D341Med (cell line): ENCODE measurements at places on chromosomes 1 and 21.

GRCh38 chr1:158675563-158676323 is 10.8 kb downstream of the SPTA1 start:
- DNase-seq, result no peak

DNA sequence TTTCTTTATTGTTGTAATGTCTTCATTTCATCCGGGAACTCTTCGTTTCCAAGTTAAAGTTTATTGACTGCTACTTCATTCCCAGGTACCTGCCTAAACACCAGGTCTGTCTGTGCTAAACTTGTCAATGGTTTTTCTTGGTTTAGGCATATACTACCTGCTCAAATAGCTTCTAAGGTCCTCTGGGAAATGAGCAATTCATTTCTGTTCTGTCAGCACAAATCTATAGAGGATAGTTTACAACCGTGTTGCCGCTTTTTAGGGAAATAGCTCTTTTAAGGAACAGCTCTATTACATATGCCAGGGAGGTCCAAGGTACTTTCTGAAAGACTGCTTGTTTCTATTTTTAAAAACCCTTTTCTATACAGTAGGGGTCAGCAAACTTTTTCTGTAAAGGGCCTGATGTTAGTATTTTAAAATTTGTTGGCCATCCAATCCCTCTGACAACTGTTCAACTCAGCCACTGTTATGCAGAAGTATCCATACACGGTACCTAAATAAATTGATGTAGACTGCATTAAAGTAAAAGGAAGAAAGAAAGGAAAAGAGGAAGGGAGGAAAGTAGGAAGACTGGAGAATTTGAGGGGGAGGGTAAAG is 222.7 kb upstream of the PTBP2 start:
- no peak for DNase-seq

GRCh38 chr21:15437883-15438282 is 291.9 kb upstream of the USP25 start:
- no peak for DNase-seq

- no peak for DNase-seq
Observed at GRCh38 chr1:112188611-112189010, 199.1 kb upstream of the KCND3 start.

DNA sequence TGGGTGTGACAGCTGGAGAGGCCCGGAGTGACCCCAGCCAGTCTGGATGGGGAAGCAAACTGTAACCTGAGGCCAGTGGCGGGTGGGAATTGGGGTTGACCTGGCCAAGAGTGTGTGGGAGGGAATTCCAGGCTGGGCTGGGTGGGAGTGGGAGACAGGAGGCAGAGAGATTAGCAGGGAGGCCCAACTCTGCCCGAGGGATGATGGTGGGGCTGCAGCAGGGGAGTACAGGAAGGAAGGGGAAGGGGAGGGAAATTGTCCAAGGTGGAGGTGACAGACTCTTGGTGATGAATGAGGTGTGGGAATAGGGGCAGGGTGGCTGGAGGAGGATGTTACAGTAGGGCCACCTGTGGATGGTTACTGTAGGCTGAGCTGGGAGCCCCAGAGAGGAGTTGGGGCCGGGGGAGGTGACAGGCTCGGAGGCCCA is 40.4 kb downstream of the HUNK start:
- DNase-seq, result no peak

- no peak for DNase-seq
Observed at GRCh38 chr1:15257309-15257708, 10.3 kb downstream of the FHAD1 start.

DNA sequence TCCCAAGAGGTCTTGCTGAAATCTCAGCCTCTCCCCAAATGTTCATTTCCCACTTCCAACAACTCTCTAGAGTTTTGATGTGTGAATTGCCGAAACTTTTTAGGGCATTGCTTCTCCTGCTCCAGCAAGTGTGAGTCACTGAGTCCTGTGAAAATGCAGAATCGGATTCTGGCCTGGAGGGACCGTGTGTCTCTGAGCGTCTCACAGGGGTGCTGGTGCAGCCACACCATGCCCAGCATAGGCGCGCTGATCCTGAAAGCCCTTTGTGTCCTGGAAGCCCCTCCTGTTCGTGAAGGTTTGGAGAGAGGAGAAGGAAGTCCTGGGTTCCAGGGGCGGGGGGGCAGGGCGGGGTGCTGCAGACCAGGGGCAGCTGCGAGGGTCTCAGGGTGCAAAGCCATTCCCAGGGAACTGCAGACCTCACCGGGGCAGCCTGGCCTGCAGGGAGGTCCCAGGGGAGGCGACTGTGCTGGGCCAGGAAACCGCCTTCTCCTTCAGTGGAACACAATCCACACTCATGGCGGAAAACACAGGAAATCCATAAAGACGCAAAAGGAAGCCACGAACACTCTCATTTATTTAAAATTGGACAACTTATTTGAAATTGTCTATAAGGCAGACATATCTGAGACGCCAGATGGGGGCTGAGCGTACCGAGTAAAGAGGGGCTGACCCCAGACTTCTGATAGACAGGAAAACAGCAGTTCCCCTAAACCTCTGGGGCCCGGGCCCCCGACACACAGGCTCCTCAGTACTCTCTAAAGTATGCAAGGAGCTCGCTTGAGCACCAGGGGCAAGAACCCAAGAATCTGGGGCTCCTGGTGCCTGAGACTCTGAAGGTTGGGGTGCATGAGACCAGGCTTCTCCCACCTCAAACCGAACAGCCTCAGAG is 43.5 kb upstream of the ADARB1 start:
- DNase-seq, result no peak

- no peak for DNase-seq
Observed at GRCh38 chr21:25425156-25425555, 182.1 kb downstream of the MRPL39 start.

GRCh38 chr1:162541619-162542141 is 19.8 kb upstream of the UAP1 start:
- DNase-seq, result no peak

DNA sequence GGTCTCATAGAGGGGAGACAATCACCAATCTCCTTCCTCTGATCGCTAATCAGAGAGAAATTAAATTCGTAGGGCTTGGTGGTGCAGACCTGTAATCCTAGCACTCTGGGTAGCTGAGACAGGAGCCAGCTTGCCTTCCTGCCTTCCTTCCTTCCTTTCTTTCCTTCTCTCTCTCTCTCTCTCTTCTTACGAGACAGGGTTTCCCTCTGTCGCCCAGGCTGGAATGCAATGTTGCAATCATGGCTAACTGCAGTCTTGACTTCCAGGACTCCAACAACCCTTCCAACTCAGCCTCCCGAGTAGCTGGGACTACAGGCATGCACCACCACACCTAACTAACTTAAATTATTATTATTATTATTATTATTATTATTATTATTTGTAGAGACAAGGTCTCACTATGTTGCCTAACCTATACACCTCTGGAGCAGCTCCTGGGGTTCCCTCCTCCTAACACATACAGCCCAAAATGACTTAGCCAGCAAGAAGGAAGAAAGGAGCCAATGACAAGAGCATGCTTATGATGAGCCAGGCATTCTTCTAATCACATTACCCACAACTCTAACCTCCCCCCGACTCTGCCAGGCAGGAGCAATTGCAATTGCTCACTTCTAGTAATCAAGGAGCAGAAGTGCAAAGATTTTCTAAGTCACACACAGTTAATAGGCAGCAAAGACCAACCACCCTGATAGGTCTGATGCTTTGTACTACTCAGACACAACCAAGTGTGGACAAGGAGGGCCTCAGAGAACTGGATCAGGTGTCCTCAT is 105.4 kb upstream of the F3 start:
- DNase-seq, result no peak

DNA sequence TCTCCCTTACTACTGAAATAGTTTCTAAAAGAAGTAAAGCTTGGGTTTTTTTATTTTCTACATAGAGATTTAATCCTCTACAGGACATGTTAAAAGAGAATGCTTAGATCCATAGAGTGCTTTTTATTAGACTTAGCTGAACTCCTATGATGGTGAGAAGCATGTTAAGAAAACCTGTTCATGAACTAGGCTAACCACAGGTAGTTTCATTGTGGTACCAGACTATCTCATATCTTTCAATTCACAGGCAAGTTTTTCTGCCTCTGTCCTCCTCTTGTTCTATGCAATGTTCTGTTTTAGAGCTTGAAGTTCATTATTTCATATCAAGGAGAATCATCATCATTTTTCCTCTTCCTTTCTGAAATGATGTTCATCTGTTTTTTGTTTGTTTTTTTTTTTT is 65.4 kb downstream of the ELAVL4 start:
- no peak for DNase-seq

DNA sequence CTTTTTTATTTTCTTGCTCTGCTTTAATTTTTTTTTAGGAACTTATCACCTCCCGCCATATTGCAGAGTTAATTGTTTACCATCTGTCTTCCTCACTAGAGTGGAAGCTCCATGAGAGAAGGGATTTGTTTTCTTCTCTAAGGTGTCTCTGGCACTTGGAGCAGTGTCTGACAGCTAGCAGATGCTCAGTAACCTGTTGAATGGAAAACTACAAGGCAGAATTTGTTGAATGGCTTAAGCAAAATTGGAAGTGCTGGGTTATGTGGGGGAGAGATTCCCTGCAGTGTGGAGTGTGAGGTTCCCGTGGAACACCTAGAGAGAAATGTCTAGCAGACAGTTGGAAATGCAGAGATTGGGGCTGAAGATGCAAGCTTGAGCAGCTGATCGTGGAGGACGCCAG is 59.5 kb upstream of the PARP1 start:
- no peak for DNase-seq

DNA sequence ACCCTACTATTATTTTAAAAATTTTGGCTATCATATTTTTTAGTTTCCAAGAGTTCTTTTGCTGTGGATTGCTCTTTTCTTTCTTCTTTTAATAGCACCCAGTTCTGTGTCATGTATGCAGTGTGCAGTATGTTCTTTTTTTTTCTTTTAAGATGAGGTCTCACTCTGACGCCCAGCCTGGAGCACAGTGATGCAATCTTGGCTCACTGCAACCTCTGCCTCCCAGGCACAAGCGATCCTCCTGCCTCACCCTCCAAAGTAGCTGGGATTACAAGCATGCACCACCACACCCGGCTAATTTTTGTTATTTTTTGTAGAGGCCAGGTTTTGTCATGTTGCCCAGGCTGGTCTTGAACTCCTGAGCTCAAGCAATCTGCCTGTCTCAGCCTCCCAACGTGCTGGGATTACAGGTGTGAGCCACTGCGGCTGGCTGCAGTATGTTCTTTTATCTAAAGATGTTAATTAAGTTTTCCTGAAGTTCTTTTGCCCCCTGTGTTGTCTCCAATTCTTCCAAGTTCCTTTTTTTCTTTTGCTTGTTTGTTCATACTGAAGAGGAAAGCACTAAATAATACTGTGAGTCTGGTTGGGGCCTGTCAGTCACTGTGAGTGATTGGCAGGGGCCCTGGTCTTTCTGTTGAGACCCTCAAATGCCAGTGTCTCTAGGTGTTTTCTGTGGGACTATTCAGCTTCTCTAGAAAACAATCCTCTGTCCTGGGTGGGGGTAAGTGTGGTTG is 17.5 kb upstream of the TTC22 start:
- no peak for DNase-seq

DNA sequence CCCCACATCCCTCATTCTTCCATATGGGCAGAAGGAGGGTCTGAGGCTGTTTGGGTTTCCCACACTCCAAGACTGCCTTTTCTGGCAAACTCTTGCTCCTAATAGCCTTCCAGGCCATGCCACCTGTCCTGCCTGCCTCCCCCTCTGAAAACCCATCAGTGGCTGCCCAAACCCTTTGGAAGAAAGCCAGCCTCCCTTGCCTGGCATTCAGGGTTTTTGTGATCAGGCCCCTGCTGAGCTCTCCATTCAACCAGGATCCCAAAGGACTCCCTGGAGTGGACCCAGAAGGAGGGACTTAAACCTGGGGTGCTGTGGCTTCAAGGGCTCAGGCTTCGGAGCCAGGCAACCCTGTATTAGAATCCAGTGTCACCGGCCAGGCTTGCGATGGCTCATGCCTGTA is 4.2 kb upstream of the GUCA2A start:
- DNase-seq, result no peak

GRCh38 chr1:198500096-198500495 is 40.4 kb downstream of the ATP6V1G3 start:
- DNase-seq, result no peak

GRCh38 chr21:41180752-41181151 is 12.8 kb downstream of the BACE2 start:
- DNase-seq, result no peak

DNA sequence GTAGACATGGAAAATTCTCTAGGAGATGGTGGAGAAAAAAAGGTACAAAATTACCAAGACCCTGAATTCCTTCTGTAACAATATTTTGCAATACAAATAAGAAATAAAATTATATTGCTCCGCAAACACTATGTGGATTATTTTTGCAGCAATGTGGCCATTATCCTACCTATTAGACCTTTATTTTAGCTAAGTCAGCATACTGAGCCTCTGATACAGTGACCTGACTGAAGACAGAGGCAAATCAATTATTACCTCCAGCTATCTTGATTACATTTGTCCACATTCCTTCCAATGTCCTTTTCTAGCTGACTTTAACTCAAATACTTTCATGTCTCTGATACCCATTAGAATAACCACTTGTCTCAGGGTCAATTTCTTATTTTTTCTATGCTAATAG is 610.9 kb downstream of the LRRIQ3 start:
- no peak for DNase-seq

GRCh38 chr21:14675774-14676530 is 129.8 kb upstream of the SAMSN1 start:
- DNase-seq, result no peak

GRCh38 chr21:37251294-37251634 is 15.9 kb downstream of the VPS26C start:
- no peak for DNase-seq

- DNase-seq, result no peak
Observed at GRCh38 chr1:184497959-184498723, 111.3 kb downstream of the C1orf21 start.

DNA sequence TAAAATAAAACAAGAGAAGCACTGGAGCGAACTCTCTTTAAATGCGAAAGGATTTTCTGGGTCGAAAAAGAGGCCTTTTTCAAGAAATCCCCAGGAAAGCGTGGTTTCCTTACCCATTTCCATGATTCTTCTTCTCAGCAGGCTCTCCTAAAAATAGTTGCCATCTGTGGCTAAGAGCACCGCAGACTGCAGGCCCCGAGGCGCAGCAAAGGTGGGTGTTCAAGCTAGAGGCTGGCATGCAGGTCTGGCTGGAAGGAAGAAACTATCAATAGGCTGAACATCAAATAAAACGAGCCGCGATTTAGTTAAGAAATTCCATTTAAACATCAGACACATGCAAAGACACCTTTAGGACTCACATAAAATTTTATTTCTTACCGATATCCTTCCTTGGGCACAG is 135.1 kb downstream of the ADAMTS1 start:
- no peak for DNase-seq

- DNase-seq, result no peak
Observed at GRCh38 chr1:91226741-91227140, 177.9 kb downstream of the HFM1 start.
